DMS 273 treated with DMSO at 0.1 percent for 48 hours (cell line): ENCODE measurements at places on chromosomes 5 and 9.

- no peak for DNase-seq
Observed at GRCh38 chr5:10434392-10434791, 7.3 kb upstream of the ROPN1L start.

- no peak for DNase-seq
Observed at GRCh38 chr5:23445573-23445972, 61.8 kb upstream of the PRDM9 start.

DNA sequence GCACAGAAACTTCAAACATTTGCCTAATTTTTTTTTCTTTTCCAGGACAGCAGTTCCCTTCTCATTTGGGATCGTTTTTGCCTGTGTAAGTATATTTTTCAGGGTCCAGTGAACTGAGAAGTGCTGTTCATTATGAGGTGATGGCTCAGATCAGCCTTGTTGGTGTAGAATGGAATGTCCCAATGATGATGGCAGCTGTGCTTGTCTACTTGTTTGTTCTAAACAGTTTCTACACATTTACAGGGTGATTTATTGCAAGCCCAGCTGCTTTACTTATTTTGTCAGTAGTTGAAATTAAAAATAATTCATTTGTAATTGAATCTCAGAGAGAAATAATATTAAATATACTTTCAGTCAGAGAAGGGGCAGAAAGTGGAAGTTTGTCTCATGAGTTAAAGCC, 337.6 kb upstream of the SEMA6A start:
- no peak for DNase-seq

GRCh38 chr5:59582746-59583145, 310.8 kb downstream of the PDE4D start:
- no peak for DNase-seq

- DNase-seq, result no peak
Observed at GRCh38 chr9:122394265-122395125, 23.7 kb downstream of the PTGS1 start.

DNA sequence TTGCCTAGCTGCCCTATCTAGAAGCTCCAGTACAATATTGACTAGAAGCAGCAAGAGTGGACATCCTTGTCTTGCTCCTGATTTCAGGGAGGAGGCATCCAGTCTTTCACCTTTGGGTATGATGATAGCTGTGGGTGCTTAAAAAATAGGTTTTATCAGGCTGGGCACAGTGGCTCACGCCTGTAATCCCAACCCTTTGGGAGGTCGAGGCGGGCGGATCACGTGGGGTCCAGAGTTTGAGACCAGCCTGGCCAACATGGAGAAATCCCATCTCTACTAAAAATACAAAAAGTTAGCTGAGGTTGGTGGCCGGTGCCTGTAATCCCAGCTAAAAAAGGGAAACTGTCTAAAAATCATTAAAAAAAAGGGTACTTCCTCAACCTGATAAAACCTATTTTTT, 2.0 kb upstream of the CAMSAP1 start:
- no peak for DNase-seq

DNA sequence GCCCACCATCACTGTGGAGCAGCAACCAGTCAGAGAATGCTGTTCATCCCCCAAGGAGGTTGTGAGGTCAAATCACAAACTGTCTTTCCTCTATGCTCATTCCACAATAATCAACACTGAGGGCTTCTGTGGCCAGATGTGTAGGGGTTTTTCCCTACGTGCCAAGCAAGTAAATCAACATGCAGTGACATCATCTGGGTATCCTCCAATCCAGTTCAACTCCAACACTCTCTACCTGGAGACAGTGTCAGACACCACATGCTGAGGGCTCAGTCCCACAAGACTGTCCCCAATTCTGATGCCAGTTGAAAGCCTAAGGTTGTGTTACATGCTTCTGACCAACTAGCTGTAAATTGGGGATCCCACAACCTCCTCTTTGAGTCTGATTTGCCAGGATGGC, 57.3 kb upstream of the DMRT1 start:
- DNase-seq, result no peak

DNA sequence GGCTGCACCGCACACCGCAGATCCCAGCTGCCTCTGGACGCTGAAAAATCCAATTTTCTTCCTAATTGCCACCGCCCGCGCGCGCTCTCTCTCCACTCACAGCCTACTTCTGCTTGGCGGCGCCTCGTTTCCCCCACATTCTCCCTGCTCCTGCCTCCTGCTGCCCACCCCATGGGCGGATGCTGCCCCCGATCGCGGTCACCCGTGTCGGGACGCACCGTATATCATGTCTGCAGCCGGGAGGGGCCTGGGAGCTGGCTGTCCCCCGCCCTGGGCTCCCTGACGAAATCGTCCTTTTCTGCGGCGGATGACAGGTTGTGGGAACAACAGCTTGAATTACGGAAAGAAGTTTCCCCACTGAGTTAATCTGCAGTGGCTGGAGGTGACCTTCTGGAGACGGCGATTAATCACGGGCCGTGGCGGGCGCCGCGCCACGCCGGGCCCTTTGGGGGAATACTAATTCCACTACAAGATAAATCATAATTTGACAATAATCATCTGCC, 36.3 kb upstream of the PSD2 start:
- no peak for DNase-seq

DNA sequence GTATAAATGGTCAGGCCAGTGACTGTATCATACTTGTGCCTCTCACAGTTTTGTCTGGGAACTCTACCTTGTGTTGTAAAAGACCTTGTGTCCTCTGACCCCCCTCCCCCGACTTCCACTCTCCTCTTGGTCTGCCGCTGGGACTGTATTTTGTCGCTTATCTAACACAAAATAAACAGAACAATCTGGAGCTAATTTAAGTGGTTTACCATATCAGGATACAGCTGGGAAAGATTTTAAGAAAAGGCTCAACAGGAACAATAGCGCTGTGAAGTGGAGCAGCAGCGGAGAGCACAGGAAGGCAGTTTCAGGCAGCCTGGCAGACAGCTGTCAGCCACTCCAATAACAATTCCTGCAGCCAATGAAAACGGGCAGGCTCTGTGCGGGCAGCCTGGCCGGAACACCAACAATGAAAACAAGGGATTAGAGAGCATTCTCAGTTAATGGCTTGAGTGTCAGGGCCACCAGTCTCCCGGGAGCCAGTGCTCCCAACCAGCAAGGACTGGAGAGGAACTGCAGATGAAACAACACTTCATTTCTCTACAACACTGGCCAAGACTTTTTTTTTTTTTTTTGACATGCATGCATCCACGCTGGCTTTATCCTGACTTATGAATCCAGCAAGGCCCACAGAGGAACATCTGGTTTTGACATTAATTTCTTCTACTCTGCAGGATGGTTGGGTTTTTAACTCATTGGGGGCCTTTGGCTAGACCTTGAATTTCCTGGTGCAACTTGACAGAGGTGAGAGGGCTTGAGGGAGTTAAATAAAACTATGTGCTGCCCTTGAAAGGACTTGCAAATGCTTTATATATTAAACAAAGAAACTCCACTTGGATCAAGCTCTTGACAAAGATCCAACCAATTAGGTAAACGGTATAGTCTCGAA, 76.7 kb downstream of the ARSB start:
- peak; percentile 97 for DNase-seq

DNA sequence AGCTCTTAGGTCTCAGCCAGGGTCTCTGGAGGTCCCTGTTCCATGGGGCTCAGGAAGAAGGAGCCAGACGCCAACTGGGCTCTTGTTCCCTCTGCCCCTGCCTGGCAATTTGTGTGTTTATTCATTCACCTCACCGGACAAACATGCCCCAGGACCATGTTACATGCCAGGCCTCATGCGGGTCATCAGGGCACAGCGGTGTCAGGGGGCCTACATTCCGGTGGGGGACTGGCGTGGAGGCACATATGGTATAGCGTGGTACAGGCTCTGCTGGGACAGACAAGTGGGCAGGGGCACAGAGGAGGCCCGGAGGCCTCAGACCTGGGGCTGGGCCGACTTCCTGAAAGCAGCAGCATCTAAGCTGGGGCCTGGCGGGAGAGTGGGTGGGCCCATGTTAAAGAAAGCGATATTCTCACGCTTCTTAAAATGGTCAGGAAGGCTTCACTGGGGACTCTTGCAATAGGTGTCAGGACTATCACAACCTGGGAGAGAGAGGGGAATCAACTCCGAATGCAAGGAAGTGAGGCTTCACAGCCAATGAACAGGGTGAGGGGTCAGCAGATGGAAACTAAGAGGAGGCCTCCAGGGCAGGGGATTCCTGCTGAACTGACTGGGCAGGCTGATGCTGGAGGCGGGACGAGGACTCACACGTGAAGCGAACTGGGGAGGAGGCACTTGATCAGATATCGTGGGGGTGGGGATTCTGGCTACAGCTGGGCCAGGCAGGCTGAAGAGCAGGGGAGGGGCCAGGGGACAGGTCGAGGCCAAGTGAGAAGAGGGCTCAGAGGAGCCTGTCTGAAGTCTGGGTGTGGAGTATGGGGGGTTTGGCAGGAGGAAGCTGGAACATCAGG, 41.9 kb downstream of the NCS1 start:
- DNase-seq, result no peak

GRCh38 chr9:18404434-18405029, 69.4 kb upstream of the ADAMTSL1 start:
- no peak for DNase-seq

DNA sequence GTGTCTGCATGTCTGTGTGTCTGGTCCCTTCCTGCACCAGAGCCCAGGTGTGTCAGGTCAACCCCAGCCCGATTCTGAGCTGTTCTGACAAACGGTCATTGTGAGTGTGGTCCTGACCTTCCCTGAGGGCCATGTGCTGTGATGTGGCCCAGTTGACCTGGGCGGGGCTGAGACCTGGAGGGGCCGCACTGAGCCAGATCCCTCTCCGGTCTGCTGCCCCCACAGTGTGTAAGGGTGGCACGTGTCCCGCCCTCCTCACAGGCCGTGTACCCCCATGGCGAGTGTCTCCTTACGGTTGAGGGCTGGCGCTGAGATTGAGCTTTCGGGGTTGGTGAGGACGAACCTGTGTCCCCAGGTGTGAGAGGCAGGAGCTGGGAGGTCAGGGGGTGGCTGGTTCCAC, 136.5 kb downstream of the MRPL36 start:
- no peak for DNase-seq

DNA sequence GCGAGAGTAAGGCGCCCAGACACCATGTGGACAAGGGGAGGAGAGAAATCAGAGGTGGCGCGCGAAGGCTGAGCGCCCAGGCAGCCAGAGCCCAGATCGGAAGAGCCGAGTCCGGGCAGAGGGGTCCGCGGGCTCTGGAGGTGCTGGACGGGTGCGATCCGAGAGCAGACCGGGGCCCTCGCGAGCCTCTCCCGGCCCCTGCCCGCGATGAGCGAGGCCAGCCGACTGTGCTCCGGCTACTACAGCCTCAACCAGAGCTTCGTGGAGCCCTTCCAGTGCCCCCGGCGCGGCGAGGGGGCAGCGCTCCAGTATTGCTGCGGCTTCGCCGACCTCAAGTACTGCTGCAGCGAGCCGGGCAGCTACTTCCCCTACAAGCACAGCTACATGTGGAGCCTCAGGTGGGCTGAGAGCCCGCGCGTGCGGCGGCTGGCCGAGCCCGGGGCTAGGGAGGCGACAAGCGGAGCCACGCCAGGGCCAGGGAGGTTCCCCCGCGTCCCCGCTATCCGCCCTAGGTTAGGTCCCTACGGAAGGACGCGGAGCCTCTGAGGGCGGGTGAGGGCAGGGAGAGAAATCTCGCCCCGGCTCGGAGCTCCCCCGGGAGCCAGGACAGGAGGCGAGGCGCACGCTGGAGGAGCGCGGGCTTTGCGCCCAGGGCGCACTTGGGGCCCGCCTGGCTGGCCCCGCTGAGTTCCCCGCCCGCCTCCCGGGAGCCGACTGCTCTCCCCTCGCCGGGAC, at the start of gene SHISAL2B:
SHISAL2B (plus strand) TSS at position 87 of the 735 bp plus-strand sequence; CDS start at position 208, 121 bp downstream.
- DNase-seq, result peak; percentile 53

- DNase-seq, result no peak
Observed at GRCh38 chr5:56386046-56386445, 152.9 kb upstream of the ANKRD55 start.

GRCh38 chr5:153711755-153712154, 221.3 kb downstream of the GRIA1 start:
- no peak for DNase-seq

DNA sequence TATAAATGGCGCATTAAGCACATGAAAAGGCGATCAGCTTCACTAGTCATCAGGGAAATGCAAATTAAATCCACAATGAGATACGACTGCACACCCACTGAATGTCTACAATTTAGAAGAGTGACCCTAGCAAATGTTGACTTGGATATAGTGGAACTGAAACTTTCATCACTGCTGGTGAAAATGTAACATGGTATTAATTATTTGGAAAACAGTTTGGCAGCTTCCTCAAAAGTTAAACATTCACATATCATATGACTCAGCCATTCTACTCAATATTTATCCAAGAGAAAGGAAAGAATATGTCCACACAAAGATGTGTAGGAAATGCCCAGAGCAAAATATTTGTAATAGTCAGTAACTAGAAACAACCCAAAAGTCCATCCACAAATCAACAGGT, 146.5 kb downstream of the LPAR1 start:
- DNase-seq, result no peak

GRCh38 chr9:31390403-31391025, 993.9 kb upstream of the ACO1 start:
- DNase-seq, result no peak

DNA sequence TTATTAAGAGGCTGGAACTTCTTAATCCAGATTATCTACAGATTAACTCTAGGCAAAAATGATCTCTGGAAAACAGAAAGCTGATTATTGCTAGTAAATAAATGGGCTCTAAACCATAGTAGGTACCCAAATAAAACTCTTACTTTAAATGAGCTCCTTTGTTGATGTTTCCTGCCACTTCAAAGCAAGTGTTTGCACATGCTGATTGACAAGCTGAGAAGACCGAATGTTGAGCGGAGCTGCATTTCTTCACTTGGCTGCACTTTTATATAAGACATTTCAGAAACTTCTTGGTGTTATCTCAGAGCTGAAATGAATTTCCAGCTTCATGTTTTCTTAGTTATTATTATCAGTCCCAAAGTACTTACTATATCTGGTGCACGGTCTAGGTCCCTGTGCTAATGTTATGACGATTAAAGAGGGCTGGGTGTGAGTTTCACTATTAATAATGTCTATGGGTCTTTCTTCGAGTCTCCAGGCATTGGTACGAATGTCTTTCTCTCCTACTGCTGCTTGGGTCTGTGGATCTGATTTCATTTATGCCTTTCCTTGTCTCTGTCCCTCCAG, 58.6 kb upstream of the CTXN3 start:
- no peak for DNase-seq

DNA sequence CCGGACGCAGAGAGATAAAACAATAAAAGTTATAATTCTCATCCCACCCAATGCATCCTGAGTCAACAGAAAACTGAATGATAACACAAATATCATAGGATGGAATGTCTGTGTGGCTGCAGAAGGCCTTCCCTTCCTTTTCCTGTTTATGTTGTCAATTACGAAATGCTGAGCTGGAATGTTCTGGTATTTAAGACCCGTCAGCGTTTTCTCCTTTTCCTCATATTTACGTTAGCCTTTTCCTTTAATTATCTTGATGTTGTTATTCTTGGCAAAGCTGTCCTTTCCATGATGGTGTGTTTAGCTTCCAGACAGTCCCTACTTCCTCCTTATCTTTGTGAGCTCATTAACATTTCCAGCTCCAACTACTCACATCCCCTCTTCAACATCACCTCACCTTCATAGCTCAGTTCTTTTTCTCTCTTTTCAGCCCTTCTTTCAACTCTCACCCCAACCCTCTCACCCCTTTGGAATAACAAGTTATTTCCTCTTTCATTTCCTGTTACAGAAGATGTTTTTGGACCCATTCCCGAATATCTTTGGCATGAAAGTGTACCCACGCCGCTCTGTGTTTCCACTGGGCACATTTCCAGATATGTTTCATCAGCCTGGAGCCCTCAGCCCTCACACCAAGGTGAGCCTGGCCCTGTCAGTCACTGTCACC, 221.6 kb downstream of the NR2F1-AS1 start:
- DNase-seq, result no peak
